NCI-H82 (cell line): ENCODE measurements at places on chromosomes 5 and 9.
A peak's percentile ranks its signal among the peaks of the same experiment; 100 is the strongest.

- no peak for DNase-seq
Observed at GRCh38 chr9:109270971-109271925, 49.6 kb downstream of the EPB41L4B start.

DNA sequence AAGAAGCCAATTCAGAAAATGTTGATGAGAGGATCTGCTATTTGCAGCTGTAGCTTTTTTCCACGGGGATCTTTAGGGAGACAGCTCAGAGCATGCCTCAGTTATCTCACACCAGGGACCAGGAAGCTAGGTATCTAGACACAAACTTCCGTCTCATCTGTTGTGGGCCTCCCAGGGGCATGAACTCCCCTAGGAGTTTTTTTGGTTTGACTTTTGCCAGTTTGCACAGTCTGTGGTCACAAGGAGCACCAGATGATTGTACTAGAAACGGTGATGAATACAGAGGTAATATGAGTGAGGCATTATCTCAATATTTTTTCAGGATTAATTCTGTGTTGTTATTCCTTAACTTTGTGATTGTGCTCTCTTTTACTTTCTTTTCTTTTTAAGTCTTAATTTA, 533.2 kb upstream of the SEMA6A start:
- DNase-seq: no peak

DNA sequence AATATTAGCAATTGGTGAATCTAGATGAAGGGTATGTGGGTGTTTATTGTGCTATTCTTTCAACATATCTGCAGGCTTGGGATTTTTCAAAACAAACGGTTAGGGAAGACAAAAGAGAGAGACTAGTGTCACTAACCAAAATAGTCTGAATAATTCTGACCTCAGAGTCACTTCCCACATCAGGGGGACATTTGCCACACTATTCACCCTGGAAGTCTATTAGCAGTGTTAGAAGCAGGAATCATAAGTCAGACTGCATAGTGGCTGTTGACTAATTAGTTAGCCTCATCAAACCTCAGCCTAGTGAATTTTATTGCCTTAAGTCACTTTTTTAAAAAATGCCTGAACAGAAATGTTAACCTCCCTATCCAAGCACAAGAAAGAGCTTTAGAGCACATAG, 169.2 kb upstream of the RGMB start:
- DNase-seq: no peak

DNA sequence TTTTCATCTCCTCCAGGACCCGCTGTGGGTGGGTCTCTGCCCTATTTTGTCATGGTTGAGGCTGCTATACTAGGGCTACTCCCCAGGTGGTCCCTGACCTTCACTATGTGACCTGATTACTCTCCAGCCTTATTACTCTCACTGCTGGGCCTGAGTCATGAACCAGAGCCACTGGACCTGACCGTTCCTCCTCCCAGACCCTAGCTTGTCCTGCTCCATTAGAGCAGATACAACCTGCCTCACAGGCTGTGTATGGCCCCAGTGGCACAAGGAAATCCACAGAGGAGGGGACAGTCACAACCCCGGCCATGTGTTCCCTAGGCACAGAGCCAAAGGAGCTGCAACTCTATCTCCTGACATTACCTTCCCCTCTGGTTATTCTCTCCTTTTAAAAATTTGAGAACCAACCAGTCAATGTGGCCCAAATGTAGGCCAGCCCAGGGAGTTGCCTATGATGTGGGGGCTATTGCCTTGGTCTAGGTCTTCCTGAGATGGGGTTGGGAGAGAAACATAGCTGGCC, 96.0 kb upstream of the FSTL4 start:
- no peak for DNase-seq

GRCh38 chr9:72420783-72421182, 55.8 kb upstream of the ZFAND5 start:
- no peak for DNase-seq

DNA sequence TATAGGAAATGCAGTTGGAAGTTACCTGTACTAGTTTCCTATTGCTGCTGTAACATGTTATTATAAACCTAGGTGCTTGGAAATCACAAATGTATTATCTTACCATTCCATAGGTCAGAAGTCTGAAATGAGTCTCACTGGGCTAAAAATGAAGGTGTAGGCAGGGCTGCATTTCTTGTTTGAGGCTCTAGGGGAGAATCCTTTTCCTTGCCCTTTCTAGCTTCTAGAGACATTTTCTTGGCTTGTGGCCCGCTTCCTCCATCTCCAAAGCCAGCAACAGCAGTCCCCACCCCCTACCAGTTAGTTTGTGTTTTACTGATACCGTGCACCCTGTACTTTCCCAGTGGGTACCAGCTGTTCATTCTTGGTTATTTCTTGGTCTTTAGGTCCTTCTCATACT, 153.3 kb downstream of the SLF1 start:
- no peak for DNase-seq

DNA sequence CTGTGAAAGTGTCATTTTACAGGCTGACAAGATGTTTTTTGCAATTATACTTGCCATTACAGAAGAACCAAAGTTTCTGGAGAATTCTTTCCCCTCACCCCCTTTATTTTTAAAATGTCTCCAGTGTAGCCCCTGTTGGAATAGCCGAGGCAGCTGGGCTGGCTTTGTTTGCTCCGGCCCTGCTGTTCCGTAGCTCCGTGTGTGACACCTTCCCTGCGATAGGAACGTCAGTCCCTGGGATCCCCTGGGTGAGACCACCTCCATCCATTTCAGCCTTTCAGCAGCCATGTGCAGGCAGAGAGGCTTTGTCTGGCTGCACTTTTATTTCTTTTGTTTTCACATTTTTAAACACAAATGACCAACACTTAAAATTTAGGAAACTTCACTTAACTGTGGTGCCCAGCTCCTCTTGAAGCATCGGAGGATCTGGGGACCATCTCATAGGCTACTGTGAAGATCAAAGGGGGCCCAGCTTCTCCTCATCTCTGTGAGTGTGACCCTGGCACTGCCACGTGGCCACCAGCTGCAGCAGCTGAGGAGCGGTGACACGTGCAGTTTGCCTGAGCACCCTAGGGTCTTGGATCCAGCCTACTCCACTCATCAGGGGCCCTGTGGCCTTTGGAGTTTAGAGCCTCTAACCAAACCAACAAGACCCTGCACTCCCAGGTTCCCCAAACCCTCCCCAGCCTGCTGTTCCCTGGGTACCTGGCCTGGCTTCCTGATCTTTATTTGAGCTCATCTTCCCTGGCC, 125.7 kb upstream of the RAPGEF1 start:
- DNase-seq: no peak

DNA sequence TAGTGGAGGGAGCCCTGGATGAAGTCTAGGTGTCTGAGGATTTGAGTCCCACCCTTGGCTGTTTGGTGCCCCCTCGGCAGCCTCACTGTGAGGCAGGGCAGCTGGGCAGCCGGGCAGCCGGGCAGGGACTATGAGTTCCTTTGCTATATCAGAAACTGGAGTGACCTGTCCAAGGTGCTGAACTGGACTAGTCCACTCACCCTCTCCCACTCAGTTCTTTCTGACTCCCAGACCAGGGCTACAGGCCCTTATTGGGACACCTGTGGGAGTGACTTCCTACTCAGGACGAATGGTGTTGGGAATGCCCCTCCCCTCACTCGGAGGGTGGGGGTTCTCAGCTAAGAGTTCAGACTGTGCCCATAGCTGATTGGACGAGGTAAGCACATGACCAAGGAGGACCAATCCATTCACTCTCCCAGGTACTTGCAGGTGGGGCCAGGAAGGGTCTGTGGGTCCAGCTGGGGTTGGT, 34.1 kb upstream of the RAPGEF1 start:
- peak; percentile 48 for DNase-seq

DNA sequence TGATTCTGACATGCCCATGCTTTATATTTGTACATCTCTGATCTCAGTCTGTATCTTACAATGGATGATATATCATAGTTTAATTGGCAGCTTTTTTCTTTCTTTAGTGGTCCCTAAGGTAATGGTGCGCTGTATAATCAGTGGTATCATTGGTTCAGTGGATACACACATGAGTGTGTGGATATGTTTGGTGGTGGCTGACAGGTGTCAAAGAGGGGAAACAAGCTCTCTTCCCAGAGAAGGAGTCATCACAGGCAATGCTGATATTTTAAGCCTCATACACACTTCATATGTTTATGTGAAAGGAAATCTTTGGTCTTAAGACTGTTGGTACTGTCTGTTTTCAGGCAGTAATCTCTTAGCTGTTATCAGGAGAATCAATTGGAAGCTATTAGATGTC, 52.1 kb upstream of the KIAA1958 start:
- no peak for DNase-seq

DNA sequence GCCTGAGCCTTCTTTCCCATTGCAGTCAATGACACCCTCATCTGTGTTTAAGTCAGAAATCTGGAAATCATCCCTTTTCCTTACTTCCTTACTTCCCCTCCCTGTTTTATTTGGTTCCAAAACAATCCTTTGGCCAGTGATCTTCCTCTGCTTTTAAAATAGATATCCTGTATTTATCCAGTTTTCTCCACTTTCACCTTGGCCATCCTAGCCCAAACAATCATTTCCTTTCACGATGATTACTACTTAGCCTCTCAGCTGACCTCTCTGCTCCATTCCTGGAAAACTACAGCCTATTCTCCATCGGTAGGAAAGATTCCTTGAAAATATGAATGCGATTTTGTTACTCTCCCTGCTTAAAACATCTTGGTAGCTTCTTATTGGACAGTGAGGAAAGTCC, 565.4 kb downstream of the TLR4 start:
- no peak for DNase-seq

DNA sequence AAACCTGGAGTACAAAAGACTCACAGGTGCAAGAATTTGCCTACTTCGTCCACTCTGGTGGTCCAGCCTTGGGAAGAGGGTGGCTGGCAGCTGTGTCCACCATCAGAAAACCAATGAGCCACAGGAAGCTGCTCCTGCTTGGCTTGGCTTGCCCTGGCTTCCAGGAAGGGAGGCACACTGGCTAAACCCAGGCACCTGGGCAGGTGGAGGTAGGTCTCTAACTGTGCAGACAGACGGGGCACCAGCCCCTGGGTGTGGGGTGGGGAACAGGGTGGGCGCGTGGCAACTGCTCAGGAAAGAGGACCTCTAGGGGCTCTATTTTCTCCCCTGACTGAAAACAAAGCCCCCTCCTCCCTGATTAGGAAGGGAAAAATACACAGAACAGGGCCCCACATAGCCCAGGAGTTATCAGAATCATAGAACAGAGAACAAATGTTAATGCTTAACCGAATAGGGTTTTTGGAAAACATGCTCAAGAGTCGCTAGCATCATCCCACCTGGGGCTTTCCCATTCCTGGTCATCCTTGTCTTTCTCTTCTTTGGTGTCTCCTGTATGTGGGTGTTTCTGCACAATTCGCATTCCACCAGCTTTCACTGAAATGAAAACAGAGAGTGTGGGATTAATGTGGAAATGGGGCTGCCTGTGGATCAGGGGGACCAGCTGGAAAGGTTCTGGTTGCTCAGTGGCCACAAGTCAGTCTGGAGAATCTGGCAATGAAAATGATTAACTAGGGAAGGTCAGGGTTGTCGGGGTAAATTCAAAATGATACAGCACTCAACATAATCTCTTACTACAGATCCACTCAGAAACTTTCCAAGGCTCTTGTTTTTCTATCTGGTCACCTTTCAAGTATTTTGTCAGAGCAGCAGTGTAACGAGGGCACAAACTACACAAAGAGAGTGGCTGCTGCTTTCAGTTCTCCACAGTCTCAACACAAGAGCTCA, 13.1 kb downstream of the DAP start:
- DNase-seq: no peak

DNA sequence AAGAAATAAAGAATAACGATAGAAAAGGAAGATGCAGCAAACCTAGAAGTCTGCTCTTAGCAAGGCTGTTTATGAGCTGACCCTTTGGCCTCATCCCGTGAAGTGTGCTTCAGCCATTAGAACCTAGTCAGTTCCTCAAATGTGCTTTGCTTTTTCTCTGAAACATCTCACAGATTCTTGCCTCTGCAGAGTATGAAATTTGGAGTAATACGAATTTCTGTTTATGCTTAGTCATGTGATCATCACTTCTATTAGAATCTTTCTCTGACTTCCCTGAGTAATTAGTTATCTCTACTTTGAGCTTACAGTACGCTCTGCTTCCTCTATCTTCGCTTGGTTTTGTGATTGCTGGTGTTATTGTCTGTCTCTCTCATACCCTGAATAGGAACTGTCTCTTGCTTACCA, 11.3 kb downstream of the CYSTM1 start:
- DNase-seq: no peak

DNA sequence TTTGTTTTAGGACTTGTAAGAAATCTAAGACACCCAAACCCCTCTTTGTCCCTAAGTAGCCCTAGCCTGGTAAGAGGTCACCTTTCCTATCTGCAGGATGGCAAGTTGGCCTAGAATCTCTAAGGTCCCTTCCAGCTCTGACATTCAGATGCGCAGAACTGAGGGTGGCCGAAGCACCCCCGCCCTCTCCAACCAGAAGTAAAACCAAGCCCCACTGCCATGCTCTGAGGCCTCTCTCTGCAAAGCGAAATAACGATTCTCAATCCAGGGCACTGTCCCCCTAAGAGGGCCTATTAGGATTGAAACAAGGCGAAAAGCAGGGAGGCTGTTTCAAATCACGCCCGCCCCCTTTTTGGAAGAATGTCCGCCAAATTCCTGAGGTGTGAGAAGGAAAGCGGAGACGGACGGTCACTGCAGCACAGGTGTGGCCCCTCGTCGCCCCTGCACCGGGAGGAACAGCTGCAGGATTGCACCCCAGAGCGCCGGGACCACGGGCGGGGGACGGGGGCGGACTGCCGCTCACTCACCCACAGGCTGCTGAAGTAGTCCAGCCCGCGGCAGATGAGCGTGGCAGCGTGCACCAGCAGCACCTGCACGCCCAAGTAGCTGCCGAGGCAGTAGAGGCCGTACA, 824 bp downstream of the TMEM245 start:
- peak; percentile 33 for DNase-seq

- DNase-seq: no peak
Observed at GRCh38 chr5:137714946-137715345, 20.9 kb downstream of the KLHL3 start.
